ENCODE measurements at places on chromosomes 5 and 9. TPM values are rescaled to one million over a fixed set of nuclear protein-coding genes. Genes with fewer than 3 reads are reported as not detected.

INSL4 gene
- 1.0 TPM for total RNA-seq

TENT4A gene
- total RNA-seq, result 11.3 TPM

RANBP3L gene
- not detected for total RNA-seq

PCDHGA2 gene
- total RNA-seq, result 0.42 TPM

WDR31 gene
- 0.33 TPM for total RNA-seq

PRLR gene
- total RNA-seq, result 0.05 TPM

SPATA31E1 gene
- not detected for total RNA-seq

FASTKD3 gene
- 14.8 TPM for total RNA-seq

ZNF608 gene
- 7.6 TPM for total RNA-seq

PRR7 gene
- 29.7 TPM for total RNA-seq

BRD8 gene
- 21.8 TPM for total RNA-seq

IGFBPL1 gene
- total RNA-seq, result 1.5 TPM

NUTM2G gene
- not detected for total RNA-seq

DRD1 gene
- not detected for total RNA-seq

PCDHB9 gene
- total RNA-seq, result not detected

DIAPH1 gene
- 91.6 TPM for total RNA-seq

ZSWIM6 gene
- 6.3 TPM for total RNA-seq

FOXD1 gene
- 3.0 TPM for total RNA-seq

ZFP2 gene
- total RNA-seq, result 1.3 TPM

PRSS3 gene
- 77.0 TPM for total RNA-seq

NR4A3 gene
- 0.21 TPM for total RNA-seq

DMXL1 gene
- total RNA-seq, result 10.2 TPM

LHX2 gene
- not detected for total RNA-seq

Measured in airway epithelial cell (primary cell).